ENCODE measurements at places on chromosomes 5 and 9. TPM values are rescaled to one million over a fixed set of nuclear protein-coding genes. Genes with fewer than 3 reads are reported as not detected.

DNA sequence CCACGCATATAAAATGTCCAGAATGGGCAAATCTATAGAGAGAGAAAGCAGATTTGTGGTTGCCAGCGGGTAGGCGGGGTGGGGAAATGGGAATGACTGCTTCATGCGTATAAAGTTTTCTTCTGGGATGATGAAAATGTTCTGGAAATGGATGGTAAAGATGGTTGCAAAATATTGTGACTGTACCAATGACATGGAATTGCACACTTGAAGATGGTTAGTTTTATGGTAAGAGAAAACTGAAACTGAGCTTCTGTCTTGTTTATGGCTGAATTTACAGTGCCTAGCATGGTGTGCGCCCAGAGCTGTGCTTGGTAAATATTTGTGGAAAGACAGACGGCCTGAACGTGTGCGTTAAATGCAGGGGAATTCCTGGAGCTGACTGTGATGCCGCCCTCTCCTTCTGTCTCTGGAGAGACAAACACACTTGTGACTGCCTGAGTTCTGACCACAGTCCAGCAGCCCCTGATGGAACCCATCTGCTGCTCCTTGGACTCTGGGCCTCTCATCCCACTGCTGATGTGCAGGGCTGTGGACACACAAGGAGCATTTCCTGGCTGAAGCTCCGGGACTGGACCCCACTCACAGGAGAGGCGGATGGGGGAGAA is 8.6 kb upstream of the PTGES start:
- DNase-seq: peak; percentile 92

DNA sequence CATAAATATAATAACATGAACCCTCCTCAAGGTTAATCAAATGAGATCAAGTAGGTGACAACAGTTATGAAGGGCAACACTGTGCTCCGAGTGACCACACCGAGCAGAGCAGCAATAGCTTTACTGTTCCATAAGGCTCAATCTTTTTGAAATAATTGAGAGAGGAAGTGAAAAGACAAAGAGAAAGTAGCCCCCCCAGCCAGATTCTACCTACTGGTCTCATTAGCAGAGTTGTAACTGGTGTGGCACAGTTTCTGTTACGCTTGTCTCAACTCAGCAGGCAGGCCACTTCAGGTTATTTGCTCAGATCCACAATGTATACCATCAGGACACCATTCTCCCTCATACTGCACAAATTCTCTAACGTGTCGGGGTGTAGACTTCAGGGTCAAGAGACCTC is 14.0 kb downstream of the PRUNE2 start:
- DNase-seq: no peak

- DNase-seq: no peak
Measured at GRCh38 chr9:131656356-131657036, 83.4 kb downstream of the RAPGEF1 start.

- no peak for DNase-seq
Measured at GRCh38 chr9:32828861-32829260, 45.5 kb downstream of the TMEM215 start.

GRCh38 chr5:81317536-81317935 is 16.1 kb downstream of the ZCCHC9 start:
- no peak for DNase-seq

Gene NMUR2
- not detected for total RNA-seq

Gene C5orf52
- total RNA-seq: not detected

Gene PCA3
- total RNA-seq: not detected

Gene EDIL3
- total RNA-seq: 101 TPM

Gene MOB3B
- under 0.01 TPM for total RNA-seq

Gene OCLN
- total RNA-seq: 0.83 TPM

All from IMR-90 (cell line).